ENCODE measurements at places on chromosomes 4 and X.

DNA sequence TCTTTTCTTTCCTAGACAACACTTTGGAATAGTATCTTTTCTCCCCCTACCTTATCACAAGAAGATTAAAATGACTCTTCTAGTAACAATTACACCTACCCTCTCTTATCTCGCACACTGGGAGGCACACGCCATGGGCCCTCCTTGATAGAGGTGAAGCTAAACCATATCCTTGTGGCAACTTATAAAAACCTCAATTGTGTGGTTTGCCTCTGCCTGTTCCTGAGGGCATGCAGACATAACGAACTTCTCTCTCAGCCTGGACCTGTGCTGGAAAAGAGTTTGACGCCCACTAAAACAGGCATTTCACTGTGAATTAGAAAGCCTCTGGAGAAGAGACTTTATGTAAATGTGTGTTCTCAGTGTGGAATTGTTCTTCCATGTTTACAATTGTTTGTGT is 141.2 kb downstream of the NDST3 start:
- DNase-seq, result no peak

DNA sequence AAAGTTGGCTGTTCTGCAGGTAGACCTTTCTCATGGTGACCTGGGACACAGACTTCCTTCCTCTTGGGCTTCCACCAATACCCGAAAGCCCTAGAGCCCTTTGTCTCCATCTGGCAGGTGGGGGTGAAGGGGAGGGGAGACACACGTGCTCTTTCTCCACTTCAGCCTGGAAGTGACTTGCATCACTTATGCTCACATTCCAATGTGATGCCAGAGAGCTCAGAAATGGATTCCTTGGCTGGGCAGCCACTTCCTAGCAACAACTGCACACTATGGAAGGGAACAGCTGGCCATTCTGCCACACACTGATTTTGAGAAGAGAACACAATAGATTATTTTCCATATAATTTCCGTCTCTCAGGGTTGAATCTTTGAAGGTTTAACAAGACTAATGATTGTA is 36.3 kb downstream of the C4orf51 start:
- no peak for DNase-seq

DNA sequence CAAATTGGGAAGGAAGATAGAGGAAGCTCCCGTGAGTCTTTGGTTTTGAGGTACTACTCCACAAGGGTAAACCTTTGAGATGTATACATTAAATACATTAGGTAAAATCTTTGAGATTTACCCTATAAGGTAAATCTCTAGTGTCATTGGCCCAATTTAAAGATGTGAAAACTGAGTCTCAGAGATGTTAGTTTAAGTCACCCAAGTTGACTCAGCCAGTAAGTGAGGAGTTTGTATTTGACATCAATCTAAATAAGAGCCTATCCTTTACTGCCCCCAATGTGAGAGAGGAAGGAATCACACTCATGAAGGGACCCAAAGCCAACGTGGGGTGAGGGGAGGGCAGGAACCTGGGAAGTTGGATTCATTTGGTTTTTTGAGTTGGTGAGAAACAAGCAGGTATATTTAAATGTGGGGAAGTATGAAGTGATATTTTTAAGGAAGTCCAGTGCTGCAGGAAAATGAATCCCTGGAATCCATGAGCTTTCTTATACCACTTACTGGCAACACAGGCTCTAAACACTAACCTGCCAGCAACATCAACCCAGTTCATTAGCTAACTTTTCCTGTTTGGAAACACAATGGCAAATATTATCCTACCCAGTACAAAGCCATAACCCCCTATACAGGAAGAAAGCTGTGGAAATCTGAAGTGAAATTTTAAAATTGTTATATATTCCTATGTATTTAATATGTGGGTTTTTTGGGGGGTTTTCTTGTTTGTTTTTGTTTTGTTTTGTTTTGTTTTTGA is 55.3 kb downstream of the PALLD start:
- DNase-seq, result no peak

GRCh38 chr4:84569009-84569408 is 13.9 kb upstream of the CDS1 start:
- no peak for DNase-seq

- no peak for DNase-seq
These were observed 528.6 kb downstream of the ANKRD50 start for GRCh38 chr4:124183926-124184325.

DNA sequence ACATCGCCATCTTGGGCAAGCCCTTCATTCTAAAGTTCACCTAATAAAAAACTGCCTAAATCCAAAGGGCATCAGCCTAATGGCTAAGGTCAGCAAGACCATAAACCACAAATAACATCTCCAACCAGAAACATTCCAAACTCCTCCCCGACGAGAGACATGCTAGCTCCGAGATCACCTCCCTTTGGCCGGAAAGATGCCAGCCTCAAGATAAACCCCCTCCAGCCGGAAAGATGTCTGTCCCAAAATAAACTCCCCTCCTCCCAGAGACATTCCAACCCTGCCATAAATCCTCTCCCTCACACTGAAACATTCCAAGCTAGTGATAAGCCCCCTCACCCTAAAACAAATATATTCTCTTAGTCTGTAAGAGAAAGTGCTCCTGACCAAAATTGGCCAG is 13.3 kb upstream of the DYNLT3 start:
- no peak for DNase-seq

DNA sequence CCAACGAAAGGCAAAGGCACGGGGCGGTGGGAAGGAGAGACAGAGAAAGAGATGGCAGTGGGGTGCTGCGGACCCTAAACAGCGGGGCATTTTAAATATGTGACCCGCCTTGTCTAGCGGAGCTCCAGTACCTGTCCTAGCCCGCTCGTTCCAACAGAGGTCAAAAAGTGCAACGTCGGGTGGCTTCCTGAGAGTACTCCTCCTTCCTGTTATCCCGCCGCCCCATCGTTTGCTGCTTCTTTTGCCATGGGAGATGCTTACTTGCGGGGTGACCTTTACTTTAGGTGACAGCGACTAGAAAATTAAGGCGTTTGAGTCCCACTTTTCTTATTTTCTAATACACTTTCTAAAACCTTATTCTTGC is 735 bp downstream of the NRK start:
- DNase-seq, result no peak

- no peak for DNase-seq
These were observed 92.5 kb upstream of the EDA2R start for GRCh38 chrX:66731398-66731797.

DNA sequence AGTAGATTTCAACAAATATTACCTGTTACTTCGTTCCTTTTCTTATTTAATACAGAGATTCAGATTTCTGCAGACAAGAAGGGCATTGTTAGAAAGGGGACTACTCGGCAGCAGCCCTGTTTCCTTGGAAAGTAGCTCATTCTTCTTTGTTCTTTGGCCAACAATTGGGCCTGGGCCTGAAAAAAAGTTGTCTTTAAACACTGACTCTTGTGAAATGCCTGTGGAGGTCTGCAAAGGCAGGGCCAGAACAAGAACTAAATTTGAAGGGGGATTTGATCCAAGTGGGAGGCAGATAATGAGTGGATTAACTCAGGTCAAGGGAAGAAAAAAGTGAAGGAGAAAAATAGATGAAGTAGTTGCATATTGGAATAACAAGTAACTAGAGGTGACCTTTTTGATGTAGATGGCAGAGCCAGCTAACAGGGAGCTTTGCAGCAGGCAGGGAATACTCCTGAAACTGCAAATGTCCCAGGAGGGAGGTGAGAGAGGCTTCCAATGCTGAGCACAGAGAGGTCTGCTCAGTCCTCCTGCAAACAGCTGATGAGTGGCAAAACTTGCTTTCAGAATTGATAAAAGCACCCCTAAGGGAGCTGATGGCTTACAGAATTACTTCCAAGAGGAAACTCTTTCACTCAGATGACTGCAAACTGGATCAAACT is 393.2 kb upstream of the HS3ST1 start:
- no peak for DNase-seq

DNA sequence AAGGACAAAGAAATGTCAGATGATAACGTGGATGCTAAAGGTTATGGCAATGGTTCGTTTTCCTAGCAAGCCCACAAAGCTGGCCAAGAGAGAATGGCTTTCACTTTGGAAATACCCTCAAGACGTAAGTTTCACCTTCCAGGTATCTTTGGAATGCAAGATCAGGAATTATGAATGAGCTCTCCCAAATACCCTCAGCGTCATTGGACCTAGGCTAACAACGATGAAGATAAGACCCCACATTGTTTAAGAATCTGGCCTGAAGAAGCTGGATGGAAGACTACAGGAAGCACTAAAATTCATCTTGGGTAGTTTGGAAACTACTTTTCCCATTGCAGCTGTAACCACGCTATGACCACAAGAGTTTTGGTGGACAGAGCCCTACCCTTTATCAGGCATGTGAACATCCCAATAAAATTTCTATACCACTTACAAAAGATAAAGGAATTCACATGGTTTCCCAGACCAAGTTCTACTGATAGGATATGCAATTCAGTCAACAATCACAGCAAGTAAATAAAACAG is 111.9 kb downstream of the KDR start:
- no peak for DNase-seq

DNA sequence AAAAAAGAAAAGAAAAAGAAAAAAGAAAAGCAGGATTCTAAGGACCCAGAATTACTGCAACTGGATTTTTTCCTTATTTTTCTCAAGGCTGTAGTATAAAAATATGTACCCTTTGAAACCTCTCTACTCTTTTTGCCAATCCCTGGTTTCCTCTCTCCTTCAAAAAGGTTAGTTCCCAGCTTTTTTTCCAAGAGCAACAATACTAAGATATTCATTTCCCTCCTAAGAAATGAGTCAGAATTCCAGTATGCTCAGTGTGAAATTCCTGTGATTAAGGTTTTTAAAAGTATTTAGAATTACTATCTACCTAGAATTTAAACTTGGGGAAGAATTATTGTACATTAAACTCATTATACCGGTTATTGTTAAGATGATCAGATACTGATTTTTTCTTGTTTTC is 22.0 kb downstream of the SMIM14 start:
- DNase-seq, result no peak

- no peak for DNase-seq
These were observed 122.4 kb downstream of the KIT start for GRCh38 chr4:54780149-54780495.
